ENCODE measurements at places on chromosomes 6 and 20.

DNA sequence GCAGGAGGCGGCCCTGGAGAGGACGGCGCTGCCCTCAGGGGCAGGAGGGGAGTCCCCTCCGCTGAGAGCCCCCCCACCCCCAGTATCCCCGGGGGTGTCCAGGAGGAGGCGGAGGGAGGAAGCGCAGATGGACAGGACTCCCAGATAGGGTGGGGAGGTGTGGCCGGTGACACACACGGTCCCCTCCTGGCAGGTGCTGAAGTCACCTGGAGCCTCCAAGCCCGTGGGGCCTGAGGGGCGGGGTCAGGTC, 1.4 kb downstream of the STMN3 start:
- no peak for DNase-seq

GRCh38 chr6:144179237-144179636, 28.9 kb downstream of the STX11 start:
- no peak for DNase-seq

- DNase-seq = peak; percentile 19
Observed at GRCh38 chr6:161439093-161439492, 165.2 kb upstream of the AGPAT4 start.

- DNase-seq = no peak
Observed at GRCh38 chr6:34152806-34153520, 7.1 kb upstream of the GRM4 start.

- DNase-seq = no peak
Observed at GRCh38 chr6:13990796-13991195, 66.0 kb downstream of the RNF182 start.

DNA sequence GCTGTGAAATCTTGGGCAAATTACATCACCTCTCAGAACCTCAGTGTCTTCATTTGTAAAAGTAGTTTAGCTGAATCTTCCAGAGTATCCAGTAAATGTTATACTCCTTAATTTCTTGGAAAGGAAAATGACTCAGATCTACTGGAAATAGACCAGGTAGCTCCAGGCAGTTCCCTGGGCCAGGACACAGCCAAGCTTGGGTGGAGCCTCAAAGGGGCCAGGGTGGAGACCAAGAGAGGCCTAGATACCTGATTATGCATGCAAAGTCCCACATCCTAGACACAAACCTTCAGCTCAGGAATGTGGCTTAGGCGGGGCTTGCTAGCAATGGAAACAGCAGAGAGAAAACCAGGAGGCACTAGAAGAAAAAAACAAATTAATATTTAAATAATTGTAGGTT, 272.8 kb downstream of the MAFB start:
- no peak for DNase-seq

DNA sequence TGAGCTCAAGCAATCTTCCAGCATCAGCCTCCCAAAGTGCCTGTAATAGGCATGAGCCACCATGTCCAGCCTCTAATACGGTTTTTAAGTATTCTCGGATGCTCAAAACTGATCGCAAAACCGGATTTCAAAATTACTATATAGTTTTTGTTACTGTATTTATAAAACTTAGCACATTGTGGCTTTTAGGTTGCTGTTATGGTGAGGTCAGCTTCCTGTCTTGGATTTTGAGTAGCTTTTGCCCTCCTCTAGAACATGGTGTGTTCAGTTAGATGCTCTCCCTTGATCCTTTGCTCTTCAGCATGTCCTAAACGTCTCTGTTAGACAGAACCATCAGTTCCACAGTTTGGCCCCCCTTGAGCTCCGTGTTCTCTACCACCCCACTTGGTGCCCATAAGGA, 96.2 kb downstream of the RPP40 start:
- no peak for DNase-seq

GRCh38 chr6:8958894-8959511, 523.7 kb upstream of the SLC35B3 start:
- peak; percentile 96 for DNase-seq

GRCh38 chr6:138211048-138211581, 7.2 kb downstream of the PBOV1 start:
- DNase-seq = no peak

DNA sequence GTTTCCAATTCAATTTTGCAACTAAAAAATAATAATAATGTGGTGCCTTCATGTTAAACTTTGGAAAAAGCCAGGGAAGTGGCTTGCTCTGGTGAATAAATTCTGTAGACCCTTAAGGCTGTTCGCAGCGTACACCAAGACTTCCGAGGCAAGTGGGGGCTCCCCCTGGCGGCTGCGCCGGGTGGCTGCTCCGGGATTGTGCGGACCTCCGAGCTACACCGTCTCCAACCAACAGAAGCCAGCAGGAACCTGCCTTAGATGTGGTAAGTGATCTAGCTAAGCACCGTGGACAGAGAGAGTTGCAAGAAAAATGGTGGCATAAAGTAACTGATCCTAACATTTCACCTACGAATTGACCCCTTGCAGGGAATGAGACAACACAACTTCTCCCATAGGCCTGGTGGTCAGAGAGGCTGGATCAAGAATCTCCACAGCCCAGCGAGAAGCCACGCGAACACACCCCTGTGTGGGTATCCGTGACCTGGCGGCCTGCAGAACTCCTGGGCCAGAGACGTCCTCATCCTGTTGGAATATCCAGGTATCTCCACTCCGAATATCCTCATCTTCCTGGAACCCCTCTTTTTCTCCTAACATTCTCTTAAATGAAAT, 69.6 kb downstream of the TBXT start:
- peak; percentile 39 for DNase-seq

DNA sequence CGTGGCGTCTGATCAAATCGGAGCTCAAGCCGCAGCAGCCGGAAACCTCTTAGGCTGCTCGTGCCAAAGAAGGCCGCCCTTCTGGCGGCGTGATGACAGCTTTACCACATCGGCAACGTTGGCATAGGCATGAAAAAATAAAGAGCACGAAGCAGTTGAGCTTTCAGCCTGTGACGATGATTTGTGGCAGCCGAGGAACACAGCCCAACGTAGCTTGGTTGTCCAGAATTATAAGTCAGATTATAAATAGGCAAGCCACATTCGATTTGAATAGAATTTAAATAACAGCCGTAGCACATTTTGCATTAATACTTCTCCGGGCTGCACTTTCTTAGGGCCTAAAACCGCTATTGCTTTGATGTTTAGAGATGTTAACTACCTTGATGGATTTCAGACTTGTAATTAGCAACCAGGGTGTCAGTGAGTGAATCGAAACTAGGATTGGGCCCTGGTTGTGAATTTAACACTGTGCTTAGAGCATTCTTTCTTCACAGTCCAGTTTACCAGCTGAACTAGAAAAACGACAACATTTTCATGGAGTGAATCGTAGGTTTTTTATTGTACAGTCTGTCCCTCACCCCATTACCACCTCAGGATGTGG, 864 bp upstream of the BCLAF1 start:
- DNase-seq = peak; percentile 81

- DNase-seq = peak; percentile 79
Observed at GRCh38 chr20:18057101-18057993, at the start of gene OVOL2. Gene OVOL2 (minus strand): TSS chr20:18057916. CDS start chr20:18057634, 282 bp downstream.

DNA sequence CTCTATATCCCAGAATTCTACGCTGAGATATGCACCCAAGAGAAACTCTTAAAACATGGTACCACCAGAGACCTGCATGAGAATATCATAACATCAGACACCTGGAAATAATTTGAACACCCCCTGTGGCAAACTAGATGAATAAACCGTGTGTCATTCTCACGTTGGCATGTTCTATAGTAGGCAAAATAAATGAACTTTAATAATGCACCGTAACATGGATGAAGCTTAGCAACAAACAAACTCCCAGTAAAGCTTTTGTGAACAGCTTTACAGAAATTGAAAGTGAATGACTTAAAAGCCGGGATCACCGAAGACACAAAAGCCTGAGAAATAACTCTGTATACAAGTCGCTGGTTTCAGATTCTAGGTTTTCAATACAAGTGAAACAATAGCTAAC, 1166.8 kb upstream of the CITED2 start:
- no peak for DNase-seq

DNA sequence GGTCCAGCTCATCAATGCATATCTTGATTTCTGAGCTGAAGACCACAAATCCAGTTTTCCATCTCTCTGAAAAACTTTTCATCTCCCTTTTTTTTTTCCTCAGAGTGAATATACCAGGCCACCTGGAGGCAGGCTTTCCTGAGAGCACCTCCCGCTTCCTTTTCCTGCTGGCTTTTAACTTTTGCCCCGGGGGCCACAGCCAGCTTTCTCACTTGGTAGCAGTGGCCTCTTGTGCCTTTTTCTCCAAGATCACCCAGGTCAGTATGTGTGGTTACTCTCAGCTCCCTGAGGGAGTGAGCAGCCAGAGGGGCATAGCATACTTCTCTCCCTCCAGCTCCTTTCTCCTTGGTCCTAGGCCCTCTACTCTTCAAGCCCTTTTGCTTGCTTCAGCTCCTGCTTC, at the start of gene BTN1A1:
Gene BTN1A1, plus strand, starts transcription at position 202 of the 400 bp plus-strand sequence. CDS start 984 bp downstream, outside the sequence.
- no peak for DNase-seq

- peak; percentile 63 for DNase-seq
Observed at GRCh38 chr6:158068893-158069799, 87.5 kb downstream of the SYNJ2 start.

DNA sequence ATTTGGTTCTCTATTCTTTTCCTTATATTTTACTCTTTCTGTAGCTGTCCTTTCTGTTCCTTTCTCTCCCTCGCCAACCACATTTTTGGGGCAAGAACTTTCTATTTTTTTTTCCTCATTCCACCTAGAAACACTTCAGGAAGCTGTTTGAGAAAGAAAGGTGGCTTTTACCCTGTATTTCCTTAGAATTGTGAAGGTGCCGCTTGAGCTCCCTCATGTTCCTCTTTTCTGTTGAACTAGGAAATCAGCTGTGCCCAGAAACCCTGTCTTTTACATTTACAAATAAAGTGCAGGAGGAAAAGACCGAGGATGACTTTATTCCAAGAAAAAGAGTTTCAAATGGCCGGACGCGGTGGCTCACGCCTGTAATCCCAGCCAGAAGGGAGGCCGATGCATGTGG, 38.2 kb downstream of the OR2B2 start:
- no peak for DNase-seq

DNA sequence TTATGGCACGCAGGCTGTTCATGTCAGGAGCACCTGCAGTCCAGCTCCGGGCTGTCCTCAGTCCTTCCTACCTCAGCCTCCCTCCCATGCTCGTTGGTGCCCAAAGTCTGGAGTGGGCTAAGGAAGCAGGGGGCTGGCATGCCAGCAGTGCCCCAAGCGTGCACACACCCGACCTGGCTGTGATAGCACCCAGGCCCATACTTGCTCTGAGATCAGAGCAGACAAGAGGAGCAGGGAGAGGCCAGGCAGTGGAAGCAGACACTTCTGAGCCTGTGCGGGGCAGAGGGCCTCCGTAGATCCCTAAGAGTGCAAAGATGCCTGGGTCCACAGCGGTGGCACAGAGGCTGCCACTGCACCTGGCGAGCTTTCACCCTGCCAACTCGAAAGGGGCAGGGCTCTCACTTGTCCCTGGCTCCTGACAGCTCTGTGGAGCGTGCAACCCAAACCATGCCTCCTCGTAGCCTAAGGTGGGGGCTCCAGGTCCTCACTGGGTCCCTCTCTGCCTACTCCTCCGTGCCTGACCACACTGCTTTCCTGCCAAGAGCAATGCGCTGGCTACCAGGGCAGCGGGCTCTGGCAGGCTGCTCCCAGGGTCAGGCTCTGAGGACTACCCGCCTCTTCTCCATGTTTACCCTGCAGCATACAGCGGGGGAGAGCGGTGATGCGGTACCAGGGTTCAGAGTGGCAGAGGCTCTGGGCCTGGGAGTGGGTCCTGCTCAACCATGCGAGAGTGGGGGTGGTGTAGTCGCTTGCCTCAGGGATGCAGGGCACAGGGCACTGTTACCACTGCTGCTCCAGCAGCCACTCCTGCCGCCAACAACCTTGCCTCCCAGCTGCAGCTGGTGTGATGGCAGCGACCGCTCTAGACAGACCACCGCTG, 59.5 kb downstream of the MANEA start:
- DNase-seq = no peak

DNA sequence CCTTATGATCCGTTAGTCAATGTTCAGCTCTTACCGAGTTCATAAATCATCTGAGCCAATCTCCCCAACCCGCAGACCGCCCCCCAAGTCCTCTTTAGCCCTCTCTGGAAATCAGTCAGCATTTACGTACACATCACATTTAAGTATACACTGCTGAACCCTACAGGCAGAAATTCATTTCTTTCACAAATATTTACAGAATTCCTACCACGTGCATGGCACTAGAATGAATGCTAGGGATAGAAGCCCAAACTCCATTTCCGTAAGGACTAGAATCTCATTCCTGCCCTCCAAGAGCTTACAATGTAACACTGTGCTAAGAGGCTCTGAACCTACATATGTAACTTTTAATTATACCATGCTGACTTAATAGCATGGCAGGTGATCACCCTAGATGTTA, 1.8 kb downstream of the OSER1 start:
- DNase-seq = peak; percentile 33

DNA sequence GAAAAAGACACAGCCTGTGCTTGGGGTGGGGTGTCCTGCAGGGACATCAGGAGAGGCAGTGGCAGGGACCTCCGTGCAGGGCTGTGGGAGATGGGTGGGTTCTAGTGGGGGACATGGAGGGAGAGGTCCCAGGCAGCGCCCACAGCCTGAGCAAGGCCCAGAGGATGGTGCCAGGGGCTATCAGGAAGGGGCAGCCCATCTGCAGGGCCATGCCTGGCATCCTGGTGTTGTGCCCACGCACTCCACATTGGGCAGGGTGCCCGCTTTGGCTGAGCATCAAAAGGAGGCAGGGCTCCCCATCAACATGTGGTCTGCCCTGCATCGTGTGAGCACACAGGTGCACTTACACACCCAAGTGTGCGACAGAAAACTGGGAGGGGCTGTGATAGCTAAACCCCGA, 184.3 kb upstream of the SNX9 start:
- DNase-seq = no peak

DNA sequence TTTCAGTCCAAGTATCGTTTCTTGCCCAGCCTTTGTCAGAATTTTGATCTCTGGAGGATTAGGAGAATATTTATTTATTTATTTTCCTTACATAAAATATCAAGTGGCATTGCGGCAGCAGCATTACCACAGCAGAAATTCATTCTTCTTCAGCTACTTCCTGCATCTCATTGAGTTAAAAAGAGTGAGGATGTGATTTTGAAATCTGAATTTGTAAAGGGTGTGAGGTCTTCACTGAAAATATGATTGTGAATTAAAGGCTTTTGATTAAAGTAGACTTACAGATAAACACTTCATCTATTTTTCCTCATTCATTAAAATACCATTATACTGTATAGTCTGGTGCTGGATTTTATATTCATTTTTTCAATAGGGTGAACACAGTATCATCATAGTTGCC, 328.4 kb downstream of the PRL start:
- DNase-seq = no peak

DNA sequence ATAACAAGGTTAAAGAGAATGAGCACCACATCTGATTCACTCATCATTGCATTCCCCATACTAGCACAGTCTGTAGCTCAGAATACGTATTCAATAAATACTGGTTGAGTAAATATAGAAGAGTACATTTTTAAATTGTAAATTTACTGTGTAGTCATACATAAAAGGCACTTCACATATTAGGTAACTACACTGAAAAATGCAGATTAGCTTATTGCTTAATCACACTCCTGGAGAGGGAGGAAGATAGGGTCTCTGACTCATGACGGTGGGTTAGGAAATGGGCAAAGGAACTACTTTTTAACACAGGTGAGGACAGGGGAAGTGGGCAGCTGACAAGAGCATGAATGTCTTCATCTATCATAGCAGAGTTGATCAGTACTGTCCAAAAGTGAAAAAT, 133.2 kb downstream of the TBC1D32 start:
- no peak for DNase-seq

- no peak for DNase-seq
Observed at GRCh38 chr6:73389854-73390253, 4.8 kb upstream of the DDX43 start.

- no peak for DNase-seq
Observed at GRCh38 chr20:57040466-57040865, 226.0 kb downstream of the BMP7 start.

- DNase-seq = no peak
Observed at GRCh38 chr20:20266552-20266951, 101.4 kb upstream of the INSM1 start.

Measured in SW480 (cell line).